ENCODE measurements at places on chromosomes 5 and 9.

DNA sequence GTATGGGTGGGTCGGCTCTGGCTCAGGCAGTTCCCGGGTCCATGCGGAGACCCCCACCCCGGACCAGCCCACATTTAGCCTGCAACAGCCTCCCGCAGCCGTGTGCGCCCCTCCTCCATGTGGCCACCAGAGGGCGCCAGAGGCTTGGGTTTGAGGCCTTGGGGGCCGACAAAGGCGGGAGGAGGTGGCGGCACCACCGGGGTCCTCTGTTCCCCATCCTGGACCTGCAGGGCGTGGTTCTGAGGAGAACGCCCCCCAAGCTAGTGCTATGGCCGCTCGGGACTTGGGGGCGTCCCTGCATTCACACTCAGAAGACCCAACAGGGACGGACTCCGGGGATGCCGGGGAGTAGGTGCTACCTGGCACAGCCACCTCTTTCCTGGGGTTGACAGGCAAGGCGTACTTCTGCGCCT is 16.5 kb downstream of the ASS1 start:
- DNase-seq = peak; percentile 80

DNA sequence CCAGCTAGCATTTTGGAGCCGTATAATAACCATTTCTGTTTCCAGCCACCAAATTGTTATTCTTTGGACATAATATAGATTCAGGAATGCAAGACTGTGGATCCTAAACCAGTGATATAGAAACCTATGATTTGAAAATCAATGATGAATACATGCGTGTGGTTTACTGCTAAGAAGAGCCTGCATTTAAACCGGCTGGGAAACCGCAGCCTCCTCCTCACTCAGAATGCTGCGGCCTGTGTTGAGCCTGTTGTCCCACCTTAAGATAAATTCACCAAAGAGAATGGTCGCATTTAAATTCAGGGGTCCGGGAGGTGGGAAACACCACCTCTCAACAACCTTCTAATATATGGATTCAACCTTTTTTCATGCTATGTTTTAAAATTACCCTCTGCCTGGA is 148.0 kb downstream of the MEF2C start:
- peak; percentile 47 for DNase-seq

DNA sequence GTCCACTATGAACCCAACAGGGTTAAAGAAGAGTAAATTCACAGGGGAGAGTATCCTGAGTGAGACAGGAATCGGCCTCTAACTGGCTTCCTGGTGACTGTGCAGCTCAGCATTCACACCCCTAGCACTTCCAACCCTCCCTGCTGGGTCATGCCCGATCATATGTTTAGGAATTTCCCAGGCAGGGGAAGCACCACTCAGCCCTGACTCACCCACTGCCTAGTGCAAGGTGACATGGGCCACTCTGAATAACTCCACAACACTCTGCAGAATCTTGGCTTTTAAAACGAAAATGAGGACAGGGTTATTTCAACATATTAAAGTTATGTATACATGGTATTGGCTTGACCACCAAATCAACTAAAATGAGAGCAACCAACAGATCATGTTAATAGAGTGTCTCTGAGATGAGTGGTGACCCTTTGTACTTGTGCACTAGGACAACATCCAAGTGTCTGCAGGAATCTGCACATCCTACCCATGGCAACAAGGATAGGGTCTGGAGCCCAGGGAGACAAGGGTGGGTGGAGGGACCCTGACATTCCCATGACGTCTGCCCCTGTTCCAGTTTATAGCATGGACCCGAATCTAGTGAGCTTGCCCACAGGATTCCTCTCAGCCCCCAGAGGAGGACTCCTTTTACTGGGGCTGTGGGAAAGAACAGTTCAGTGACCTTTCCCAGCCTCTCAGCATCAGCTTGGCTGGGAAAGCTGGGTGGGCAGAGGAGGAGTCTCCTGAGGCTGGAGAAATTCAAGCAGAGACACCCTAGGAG is 485.8 kb downstream of the SEMA5A start:
- DNase-seq = no peak

- no peak for DNase-seq
Measured at GRCh38 chr9:134637241-134637640, 4.4 kb upstream of the COL5A1 start.

GRCh38 chr9:122941582-122942234 is 888 bp downstream of the RABGAP1 start:
- peak; percentile 62 for DNase-seq

DNA sequence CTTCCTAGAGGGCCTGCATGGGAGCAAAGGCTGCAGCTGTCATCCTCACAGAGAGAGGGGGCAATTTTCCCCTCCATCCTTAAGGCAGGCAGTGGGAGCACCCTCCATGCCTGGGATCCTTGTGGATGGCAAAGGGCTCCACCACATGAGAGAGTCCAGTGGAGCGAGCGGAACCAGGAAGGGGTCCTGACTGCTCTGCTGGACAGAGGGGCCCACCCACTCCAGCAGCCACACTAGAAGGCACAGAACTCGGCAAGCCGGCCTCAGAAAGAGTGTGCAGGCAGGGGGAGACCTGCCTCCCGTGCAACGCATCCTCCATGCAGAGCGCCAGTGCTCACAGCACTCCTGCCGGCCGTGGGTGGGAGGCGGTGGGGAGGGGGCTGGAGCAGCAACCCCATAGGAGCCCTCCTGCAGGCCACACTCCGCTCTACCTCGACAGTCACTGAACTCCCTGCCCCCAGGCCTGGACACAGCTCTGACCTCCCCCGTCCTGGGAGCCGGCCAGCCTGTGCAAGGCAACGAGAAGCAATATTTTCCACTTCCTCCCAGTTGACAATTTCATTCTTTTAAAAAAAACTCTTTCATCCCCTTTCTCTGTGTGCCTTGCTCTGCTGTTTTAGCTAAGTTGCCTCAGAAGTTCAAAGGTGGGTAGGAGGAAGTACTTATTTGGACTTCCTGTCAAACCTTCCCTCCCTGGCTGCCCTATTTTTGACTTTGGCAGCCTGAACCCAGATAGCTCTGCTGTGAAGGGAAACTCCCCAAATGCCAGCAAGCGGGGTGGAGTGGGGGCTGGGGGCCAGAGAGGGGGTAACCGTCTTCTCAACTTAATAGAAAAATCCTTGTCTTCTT is 5.3 kb upstream of the LCP2 start:
- DNase-seq = peak; percentile 90

DNA sequence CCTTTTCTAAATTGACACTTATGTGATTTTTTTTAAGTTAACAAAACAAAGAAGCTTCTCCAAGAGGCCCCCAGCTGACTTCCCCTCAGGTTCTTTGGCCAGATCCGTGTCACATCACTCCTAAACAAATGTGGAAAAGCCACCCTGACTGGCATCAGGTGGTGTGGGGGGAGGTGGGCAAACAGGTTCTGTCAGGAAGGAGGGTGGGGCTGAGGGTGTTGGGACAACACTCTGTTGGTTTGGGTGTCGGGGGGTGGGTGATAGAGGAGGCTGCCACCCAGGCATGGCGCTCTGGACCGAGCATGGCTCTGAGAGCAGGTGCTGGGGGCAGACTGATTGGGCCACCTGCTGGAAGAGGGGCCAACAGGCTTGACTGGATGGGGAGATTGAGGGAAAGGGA is 210.9 kb downstream of the HSPA4 start:
- no peak for DNase-seq

DNA sequence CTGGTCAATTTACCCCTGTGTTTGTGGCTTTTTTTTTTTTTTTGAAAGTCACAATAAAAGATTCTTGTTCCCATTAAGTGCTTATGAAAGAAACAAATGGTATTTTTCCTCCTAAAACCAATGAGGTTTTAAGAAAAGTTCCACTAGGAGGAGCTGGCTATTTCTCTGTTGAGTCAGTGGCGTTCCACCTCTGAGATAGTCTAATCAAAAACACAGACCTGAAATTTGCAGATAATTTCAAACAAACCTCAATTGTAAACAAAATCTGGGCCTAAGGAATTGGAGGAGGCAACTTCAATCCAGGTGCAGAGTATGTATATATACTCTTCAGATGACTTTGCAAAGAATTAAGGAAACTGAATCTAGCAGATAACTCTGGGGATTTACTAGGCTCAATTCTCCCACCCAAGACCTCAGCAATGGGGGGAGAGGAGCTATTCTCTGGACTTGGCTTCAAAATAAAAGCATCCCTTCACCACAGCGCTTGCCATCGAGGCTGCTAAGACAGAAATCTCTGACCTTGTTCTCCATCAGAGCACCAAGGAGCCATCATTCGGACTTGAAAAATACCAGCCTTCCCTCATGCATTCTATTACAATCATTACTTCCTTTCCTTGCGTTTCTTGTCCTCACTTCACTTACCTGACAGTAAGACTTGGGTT is 52.4 kb downstream of the FANCC start:
- peak; percentile 56 for DNase-seq

DNA sequence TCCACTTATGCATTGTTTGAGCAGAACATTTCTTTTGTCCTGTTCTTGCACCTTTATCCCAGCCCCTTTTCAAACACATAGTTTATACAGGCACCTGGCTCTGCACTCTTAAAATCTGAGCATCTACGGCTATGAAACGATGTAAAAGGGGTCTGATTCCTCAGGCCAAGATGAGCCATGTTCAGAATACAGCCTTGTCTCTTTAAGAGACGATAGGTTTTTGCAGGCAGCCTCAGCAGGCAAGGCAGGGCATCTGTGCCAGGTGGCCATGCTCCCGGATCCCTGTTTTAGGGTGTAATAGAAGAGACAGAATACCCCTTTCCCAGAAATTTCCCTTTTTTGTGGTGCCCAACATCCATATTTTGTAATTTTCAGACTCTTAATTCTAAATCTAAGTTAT is 89.1 kb upstream of the NFIB start:
- no peak for DNase-seq

DNA sequence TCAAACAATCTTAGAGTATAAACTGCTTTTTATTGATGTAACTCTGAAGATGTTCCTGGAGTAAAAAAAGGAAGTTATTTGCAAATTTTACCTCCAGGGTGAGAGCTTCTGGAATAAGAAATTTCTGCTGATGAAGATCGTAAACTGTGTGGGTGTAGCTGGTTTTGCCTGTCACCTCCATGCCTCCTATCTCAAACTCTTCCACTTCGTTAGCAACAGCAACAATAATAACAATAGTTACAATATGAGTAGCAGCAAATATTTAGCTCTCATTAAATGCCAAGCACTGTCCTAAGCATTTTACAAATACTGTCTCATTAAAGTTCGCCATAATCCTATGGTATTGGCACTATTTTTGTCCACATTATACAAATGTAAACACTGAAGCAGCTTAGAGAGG is 57.9 kb downstream of the GCNT1 start:
- no peak for DNase-seq

GRCh38 chr9:93818827-93819472 is 136.2 kb downstream of the BARX1 start:
- DNase-seq = no peak

Measured in hematopoietic multipotent progenitor cell treated with erythropoietin and hydrocortisone succinate and interleukin-3 and kit ligand, for 6 days (in vitro differentiated cells).